AG04450 (cell line): ENCODE measurements at places on chromosomes 7 and 10.

GRCh38 chr7:153217032-153217431 is 457.5 kb downstream of the ACTR3B start:
- no peak for DNase-seq

GRCh38 chr10:13740461-13740860 is 153.7 kb downstream of the PRPF18 start:
- no peak for DNase-seq

DNA sequence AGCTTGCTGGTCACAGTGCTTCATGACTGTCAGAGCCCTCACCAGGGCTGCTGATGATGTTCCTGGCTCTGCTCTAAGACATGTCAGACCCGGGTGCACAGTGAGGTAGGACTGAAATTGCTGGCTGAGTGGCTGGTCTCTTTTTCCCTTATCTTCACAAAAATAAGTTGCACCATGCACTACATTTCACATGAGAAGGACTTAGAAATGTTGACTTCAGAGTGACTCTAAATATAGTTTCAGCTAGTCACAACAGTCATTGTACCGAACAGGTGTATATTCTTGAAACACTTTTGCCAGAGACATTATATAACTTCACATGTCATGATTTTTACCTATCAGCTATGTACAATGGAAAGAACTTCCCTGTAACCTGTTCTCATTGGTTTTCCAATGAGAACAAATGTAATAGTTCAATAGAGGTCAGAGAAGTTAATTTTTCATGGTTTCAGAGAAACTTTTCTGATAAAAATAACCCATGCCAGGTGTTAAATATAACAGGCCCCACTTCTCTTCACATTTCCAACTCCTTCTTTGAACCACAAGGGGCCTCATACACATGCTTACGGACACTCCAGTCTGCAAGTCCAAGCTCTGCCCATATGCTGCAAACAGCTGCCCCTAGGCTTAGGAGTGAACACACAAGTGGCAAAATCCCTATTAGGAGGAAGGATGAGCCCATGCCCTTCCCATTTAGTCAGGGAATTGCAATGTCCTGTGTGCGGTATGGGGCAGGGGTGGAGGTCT is 115.6 kb downstream of the CDK6 start:
- DNase-seq: no peak

GRCh38 chr7:68407460-68407859 is 1190.8 kb upstream of the AUTS2 start:
- DNase-seq: no peak

GRCh38 chr10:24784061-24784460 is 60.4 kb upstream of the ARHGAP21 start:
- DNase-seq: no peak

GRCh38 chr10:36421992-36422391 is 703.4 kb upstream of the ANKRD30A start:
- no peak for DNase-seq

- DNase-seq: no peak
Measured at GRCh38 chr10:132417257-132417910, 20.4 kb downstream of the PWWP2B start.

GRCh38 chr7:96416599-96416998 is 94.7 kb upstream of the SLC25A13 start:
- DNase-seq: no peak

GRCh38 chr7:106565428-106565827 is 95.5 kb downstream of the CCDC71L start:
- no peak for DNase-seq

- no peak for DNase-seq
Measured at GRCh38 chr10:86773498-86773897, 17.1 kb downstream of the BMPR1A start.

DNA sequence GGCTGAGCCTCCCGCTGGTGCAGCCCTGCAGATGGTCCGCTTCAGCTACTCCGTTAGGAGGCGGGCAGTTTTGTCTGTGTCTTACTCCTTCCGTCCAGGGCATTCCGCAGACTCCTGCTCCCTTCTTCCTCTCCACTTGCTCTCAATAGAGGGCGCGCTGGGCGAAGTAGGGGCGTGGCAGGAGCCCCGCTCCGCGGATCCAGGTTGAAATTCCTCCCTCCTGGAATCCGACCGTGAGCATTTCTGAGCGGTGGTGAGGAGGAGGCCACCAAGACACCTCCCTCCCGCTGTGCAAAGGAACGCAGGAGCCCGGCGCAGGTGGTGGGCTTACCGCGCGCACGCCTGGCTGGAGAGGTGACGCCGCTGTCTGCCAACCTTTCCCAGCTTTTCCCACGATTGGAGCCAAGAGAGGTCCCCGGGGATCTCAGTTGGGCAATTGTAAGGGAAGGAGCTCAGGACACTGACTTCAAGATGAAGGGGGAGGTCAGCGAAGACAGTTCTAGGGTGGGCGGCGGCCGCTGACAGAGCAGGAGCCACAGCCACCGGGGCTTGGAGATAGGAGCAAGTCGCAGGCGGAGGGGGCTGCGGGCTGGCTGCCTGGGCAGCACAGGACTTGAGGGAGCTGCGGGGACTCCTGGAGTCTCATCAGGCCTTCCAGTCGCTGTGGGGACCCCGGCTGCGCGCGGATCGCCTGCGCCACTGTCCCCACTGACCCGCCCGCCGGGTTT is 1011.3 kb downstream of the XPNPEP1 start:
- DNase-seq: peak; percentile 33

- DNase-seq: no peak
Measured at GRCh38 chr7:47329320-47329926, 252.5 kb downstream of the TNS3 start.

GRCh38 chr7:142603870-142604448 is 145.3 kb upstream of the PRSS1 start:
- no peak for DNase-seq

GRCh38 chr10:129962031-129962871 is 1.8 kb downstream of the EBF3 start:
- no peak for DNase-seq

- no peak for DNase-seq
Measured at GRCh38 chr7:63040336-63040735, 958.3 kb upstream of the ZNF722 start.

- no peak for DNase-seq
Measured at GRCh38 chr7:88046839-88047573, 113.0 kb downstream of the ADAM22 start.

DNA sequence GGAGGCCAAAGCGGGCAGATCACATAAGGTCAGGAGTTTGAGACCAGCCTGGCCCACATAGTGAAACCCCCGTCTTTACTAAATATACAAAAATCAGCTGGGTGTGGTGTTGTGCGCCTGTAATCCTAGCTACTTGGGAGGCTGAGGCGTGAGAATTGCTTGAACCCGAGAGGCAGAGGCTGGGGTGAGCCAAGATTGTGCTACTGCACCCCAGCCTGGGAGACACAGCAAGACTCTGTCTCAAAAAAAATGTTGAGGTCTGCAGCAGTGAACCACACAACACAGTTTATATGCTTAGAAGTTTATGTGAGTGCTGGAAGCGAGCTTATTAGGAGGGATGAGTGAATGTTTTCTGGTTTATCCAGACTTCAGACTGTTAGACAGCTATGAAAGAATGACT is 10.4 kb downstream of the LHPP start:
- no peak for DNase-seq

- no peak for DNase-seq
Measured at GRCh38 chr7:134875867-134876266, 96.4 kb downstream of the CALD1 start.

GRCh38 chr10:43046288-43046991 is 30.4 kb upstream of the RET start:
- DNase-seq: no peak

DNA sequence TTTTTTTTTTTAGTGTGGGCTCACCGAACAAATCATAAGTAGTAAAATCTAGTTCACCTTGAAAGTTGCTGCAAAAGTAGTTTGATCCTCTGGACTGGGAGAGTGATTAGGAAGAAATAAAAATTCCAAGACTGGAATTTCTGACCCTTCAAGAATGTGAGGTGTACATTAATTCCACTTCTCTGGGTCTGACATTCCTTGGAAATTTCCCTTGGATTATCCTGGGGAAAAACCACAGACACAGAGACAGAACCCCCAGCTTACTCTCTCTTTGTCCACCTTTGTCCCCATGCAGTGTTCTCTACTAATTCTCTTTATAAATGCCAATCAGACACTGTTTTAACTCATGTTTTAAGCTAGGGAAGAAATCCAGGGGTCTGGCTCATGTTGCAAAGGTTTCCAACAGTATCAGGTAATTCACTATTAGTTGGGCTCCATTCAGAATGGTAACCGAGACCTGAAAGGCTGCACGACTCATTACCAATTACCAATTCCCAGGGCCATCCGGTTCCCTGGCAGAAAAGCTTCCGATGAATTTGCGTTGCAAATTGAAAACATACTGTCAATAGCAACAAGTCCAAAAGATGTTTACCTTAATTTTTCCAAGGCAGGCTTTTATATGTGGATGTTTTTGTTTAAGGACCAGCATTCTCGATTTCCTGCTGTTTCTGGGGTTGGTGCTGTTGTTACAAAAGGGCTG is 86.3 kb downstream of the BAMBI start:
- DNase-seq: no peak

DNA sequence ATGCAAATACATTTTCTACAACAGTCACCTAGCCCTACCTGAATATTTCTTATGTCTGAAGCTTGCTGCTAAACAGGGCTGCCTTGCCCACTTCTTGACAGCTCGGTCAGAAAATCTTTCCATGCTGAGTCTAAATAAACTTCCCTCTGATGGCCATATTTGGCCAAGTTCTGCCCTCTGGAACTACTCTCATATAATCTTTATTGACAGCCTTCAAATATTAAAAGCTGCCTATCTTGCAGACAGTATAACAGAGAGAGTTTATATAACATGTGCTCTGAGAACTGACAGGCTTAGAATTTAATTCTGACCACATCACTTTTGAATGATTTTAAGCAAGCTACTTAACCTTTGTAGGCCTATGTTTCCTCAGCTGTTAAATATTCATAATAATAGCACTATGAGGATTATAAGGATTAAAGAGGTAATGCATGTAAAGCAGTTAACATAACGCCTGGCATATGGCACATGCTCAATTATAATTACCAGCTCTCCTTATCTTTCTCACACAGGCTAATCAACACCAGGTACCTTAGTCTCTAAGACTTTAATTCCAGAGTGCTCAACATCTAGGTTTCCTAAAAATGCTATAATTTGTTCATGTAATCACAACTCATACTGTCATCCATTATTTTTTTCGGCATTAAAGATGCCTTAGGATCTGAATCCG is 334.1 kb downstream of the HPSE2 start:
- no peak for DNase-seq

GRCh38 chr7:97167176-97167575 is 49.7 kb downstream of the SDHAF3 start:
- no peak for DNase-seq

DNA sequence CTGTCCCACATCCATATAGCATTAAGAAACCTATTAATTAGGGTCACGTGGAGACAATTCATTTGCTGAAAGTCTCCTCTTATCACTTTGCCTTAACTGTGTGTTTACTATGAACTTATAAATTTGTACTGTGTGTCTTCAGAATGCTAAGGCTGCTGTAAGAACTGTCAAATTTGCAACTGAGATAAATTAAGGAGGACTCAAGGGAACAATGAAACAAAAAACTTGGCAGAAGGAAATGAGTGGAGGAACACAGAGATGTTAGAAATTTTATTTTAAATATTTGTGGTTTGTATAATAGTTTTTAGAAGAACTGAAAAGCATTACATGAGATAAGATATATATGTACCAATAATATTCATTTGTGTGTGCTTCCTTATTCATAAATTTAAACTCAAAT is 1005.3 kb upstream of the SORCS1 start:
- no peak for DNase-seq

DNA sequence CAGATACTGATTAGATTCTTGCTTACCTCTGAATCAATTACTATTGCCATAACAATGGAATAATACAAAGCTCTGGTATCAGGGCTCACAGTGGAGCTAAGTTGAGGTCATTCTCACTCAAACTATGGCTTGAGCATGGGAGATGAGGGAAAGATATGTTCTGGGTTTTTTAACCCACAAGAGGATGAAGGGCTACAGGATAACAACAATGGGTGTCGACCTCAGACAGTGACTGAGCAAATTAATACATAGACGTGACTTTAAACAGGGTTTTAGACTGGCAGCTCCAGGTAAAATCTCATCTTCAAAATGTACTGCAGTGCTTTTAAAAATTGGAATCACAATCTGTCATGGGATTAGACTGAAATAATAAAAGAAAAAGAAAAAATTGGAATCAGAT is 7.5 kb upstream of the HIBADH start:
- DNase-seq: no peak

DNA sequence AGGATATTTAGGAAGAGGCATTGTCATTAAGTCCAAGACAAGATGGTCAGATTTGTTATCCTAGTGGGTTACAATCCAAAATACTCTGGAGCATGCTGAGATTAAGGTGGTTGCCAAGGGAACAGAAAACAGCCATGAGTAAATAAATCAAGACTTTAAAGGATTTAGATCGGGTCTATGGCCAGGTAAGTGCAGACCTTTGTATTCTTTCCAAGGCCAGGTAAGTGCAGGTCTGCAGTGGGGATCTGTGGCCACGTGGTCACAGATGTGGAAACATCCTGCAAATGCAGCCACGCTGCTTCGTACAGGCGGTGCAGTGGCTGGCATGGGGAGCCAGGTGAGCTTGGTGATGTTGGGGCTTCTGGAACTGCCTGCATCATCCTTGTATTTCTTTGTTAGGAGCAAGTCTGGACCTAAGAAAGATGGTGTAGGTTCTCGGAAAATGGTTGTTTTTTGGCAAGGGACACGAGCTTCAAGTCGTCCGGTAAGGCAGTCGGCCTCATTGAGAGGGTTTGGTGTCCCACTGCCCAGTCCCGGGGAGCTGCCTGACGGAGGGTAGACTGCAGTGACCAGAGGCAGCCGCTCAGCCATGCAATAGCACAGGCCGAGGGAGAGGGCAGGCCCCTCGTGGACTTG is 21.8 kb downstream of the ZNF775 start:
- DNase-seq: no peak

- no peak for DNase-seq
Measured at GRCh38 chr7:37642028-37642540, 41.5 kb upstream of the GPR141 start.

GRCh38 chr7:21941611-21942141 is 4.0 kb downstream of the CDCA7L start:
- no peak for DNase-seq

- DNase-seq: no peak
Measured at GRCh38 chr7:73901231-73901822, 40.4 kb downstream of the TMEM270 start.

DNA sequence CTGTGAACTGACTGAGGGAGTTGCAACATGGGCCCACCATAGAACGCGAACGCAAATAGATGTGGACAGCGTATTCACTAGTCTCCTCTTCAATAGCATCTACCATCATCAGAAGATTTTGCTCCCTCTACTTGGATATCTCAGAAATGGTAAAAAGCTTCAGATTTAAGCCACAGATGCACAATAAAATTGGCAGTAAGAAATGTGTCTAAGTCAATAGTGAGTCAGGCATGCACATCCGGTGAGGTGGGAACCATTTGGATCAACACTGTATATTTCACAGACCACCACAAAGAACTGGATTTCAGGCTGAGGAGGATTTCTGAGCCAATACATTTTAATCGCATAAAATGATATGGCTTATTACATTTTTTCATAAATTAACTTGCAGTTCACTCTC is 111.5 kb upstream of the ADAM12 start:
- DNase-seq: no peak

- no peak for DNase-seq
Measured at GRCh38 chr7:44150966-44151941, 10.1 kb upstream of the MYL7 start.

- no peak for DNase-seq
Measured at GRCh38 chr7:159006610-159007130, 138.0 kb downstream of the VIPR2 start.

- no peak for DNase-seq
Measured at GRCh38 chr7:53835301-53835700, 706.9 kb upstream of the VSTM2A start.
